NCI-H82 (cell line): ENCODE measurements at places on chromosomes 6 and 20.

DNA sequence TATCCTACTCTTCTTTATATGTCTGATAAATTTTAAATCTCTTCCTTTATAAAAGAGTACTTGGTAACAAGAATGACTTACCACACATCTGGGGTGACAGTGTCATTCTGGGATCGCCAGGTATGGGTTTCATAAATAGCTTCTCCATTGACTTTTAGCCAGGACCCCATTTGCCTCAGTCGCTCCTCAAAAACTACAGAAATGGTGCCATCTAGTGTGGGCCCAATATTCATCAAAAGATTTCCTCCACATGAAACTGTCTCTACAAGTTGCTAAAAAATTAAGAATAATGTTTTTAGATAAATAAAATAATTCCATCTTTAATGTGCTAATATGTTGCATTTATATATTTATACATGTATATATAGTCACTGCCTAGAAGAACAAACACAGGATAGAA lies 9.7 kb downstream of the FUCA2 start:
- DNase-seq = peak; percentile 7

GRCh38 chr6:123215211-123215610 lies 219.2 kb downstream of the CLVS2 start:
- no peak for DNase-seq

DNA sequence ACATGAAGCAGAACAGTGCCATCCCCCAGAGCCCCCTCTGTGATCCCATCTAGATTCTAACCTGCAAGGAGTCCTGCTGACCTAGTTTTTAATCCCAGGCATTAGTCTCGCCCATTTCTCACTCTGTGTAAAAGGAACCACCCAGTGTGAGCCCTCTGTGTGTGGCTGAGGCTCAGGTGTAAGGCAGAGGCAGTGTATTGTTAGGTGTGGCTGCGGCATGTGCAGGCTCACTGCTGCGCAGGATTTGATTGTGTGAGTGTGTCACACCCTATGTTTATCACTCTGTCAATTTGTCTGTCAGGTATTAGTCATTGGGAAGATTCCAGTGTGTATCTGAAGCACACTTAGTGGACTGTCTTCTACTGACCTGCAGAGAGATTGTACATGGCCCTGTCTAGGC lies 13.7 kb upstream of the CST8 start:
- DNase-seq = no peak

DNA sequence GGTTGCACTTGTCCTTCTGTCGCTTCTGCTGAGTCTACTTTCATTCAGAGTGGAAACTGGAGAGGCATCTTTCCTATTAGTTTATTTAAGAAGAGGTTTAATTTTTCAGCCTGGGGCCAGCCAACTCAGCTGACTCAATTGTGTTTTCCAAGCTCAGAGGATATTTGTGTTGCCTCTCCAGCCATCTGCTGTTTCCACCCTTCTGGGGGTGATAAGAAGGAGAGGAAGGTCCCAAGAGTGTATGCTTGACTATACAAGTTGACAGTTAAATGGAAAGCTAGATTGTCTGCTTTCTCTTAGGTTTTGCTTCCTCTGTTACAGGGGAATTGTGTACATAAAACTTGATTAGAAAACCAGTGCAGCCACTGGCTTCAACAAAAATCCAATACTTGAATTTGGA lies 3.0 kb downstream of the PSMF1 start:
- no peak for DNase-seq

- peak; percentile 85 for DNase-seq
These were observed 21.3 kb downstream of the TNXB start for GRCh38 chr6:32087574-32088486.

DNA sequence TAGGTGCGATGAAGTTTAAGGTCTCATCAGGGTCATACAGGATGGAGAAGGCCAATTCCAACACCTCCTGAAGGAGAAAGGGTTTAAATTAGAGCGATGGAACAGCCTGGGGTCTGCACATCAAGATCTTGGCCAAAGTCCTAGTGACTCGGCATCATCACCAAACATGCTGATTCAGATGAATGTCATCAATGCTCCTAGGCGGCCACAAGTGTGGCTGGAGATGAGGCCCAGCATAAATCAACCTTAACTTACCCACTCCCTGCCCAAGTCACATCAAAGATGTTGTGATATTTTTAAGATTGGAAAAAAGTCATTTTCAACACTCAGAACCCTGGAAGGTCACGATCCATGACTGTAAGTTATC lies 37.5 kb downstream of the ELMO2 start:
- no peak for DNase-seq

DNA sequence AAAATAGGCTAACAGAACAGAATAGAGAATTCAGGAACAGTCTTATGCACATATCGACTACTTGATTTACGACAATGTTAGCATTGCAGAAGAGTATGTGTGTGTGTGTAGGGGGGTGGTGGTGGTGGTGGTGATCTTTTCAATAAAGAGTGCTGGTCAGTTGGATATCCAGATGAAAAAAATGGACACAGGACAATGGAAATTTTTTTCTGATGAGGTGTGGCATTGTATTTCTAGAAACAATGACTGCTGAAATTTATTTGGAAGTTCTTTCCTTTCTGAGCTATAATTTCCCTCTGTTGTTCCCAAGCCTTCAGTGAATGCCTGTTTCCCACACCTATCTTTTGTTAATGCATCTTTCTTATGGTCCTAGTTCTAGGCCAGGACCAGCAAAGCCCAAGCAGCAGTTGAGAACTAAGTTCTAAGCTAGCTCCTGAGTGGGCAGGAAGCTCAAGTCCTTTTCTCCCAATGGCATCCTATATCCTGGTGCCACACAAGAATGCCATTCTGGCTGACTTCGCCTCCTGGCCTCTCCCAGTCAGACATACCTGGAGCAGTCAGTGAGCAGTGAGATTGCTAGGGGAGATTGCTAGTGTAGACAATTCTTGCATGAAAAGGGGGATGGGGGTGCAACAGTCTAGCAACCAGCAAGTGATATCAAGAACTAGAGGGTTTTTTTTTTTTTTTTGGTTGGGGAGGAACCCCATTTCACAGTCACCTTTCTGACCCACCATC lies 1.2 kb upstream of the TOX2 start:
- no peak for DNase-seq

DNA sequence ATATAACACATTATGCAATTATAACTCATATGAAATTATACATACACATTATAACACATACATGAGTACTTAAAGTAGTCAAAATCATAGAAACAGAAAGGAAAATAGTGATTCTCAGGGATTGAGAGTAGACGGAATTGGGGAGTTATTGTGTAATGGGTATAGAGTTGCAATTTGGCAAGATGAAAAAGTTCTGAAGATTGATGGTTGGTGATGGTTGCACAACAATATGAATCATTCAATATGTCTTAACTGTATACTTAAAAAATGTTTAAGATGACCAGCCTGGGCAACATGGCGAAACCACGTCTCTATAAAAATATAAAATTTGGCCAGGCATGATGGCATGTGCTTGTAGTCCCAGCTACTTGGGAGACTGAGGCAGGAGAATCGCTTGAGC lies 372.7 kb downstream of the CDKAL1 start:
- no peak for DNase-seq

GRCh38 chr20:46169245-46170171 lies 51.4 kb downstream of the CD40 start:
- DNase-seq = peak; percentile 31
